Smooth muscle cell of bladder (primary cell): ENCODE measurements at places on chromosomes 13 and 19. TPM values are rescaled to one million over a fixed set of nuclear protein-coding genes. Genes with fewer than 3 reads are reported as not detected.

TMIGD2 gene
- total RNA-seq, result not detected in 2 replicates

GPR183 gene
- 0.09 TPM in 1 of 2 replicates, not detected in the other for total RNA-seq

TEX101 gene
- total RNA-seq, result not detected in 2 replicates

DCT gene
- under 0.01 and 0.09 TPM in 2 replicates for total RNA-seq

ANKRD24 gene
- total RNA-seq, result 1.1 and 2.6 TPM in 2 replicates

STOML3 gene
- not detected in 2 replicates for total RNA-seq

ONECUT3 gene
- total RNA-seq, result not detected in 2 replicates

CYSLTR2 gene
- total RNA-seq, result 1.3 TPM in 2 replicates

SLC10A2 gene
- not detected in 2 replicates for total RNA-seq

GIPC3 gene
- not detected in 2 replicates for total RNA-seq

LILRB2 gene
- not detected in 2 replicates for total RNA-seq
